ENCODE measurements at places on chromosomes 11 and 22.

DNA sequence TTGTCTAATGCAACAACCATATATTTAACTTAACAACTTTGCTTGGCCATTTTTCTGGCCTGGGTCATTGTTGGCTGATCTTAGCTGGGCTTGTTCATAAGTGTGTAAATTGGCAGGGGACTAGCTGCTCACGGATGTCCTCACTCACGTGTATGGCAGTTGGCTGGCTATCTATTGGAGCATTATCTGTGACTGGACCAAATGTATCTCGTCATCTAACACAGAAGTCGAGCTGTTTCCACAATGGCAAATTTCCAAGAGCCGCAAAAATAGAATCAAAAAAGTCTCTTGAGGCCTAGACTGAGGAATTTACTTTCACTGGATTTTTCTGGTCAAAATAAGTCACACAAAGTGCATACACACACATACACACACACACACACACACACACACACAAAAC is 893.3 kb downstream of the FAM181B start:
- no peak for DNase-seq

DNA sequence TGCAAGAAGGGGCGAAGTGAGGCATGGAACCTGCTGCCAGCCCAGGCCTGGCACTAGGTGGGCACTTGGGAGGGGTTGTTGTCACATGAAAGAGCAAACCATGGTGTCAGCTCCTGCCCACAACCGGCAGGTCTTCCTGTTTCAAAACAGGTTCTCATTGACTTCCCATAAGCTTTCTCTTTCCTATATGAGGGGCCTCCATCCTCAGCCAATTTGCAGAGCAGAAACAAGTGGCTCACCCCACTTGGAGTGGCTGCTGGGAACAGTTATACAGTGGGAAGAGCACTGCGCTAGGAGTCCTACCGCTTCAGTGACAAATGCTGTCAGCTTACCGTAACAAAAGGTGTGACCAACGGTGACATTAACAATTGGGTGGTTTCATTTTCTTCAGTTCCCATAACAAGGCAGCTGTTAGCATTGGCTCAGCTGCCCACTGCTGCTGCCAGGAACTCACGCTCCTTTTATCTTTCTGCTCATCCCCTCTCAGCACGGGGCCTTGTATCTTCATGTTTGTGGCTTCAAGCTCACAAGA is 10.2 kb upstream of the SSTR3 start:
- DNase-seq, result no peak

DNA sequence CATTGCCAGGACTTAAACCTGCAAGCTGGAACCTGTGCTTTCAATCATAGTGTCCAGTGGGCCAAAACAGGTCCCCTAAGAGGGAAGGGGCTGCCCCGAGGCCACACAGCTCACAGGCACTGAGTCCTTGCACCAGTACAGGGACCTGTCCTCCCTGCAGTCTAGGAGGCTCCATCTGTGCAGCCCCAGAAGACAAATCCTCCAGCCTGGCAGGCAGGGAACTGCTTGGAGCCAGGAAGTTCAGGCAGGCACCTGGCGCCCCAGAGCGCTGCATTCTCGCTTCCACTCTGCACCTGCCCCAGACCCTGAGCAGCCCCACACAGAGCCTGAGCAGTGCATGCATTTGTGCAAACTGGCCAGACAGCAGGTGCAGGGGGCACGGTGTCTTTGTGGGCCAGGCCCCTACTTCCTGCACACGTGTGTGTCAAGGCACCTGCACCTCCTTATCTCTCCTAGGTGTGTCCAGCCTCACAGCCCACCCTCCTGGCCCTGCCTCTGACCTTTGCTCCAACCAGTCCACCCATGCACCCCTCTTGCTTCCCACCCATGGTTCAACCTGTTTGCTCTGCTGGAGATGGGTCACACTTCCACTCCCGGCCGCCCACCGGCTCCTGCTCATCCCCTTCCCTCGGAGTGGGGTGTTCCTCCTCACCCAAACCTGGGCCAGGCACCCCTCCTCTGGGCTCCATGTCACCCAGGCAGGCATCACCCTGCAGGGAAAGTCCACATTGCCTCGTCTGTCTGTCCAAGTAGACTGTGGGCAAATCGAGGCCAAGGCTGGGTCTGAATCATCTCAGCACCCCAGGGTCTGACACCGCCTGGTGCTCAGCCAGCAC is 19.0 kb downstream of the LINC01488 start:
- DNase-seq, result no peak

- no peak for DNase-seq
Measured at GRCh38 chr22:39618996-39619530, 48.5 kb downstream of the CACNA1I start.

GRCh38 chr11:105490333-105490732 is 119.5 kb upstream of the GRIA4 start:
- no peak for DNase-seq

DNA sequence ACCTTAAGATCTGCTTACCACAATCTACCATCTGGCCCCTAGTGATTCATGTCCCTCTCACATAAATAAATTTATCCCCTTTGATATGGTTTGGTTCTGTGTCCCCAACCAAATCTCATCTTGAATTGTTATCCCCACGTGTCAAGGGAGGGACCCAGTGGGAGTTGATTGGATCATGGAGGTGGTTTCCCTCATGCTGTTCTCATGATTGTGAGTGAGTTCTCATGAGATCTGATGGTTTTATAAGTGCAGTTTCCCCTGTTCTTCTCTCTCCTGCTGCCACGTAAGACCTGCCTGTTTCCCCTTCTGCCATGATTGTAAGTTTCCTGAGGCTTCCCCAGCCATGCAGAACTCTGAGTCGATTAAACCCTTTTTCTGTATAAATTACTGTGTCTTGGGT is 37.2 kb downstream of the OR2AG2 start:
- no peak for DNase-seq

DNA sequence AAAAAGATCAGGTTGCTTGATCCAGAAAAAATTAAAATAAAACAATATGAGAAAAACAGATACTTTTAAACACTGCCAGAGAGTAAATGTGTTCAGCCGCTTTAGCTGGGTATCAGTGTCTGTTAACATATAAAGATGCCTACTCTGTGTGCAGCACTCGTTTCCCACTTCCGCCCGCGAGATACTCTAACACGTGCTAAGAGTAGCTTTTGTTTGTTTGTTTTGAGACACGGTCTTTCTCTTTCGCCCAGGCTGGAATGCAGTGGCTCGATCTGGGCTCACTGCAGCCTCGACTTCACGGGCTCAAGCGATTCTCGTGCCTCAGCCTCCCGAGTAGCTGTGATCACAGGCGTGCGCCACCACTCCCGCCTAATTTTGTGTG is 531 bp upstream of the MEN1 start:
- no peak for DNase-seq

DNA sequence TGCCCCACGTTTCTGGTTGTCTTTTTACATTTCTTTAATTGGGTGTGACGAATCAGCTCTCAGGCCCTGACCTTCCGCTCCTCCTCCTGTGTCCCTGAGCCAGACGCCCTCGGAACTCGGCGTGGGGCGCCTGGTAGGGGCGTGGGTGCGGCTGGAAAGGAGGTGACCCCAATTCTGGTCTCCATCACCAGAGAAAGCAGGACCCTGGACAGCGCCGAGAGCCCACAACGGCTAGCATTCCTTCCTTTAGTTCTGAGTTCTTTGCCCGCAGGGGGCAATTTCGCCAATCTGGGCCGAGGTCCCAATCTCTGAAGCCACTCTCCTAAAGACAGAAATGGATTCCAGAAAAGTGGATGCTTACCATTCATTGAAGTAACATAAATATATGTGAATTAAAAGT is 11.7 kb upstream of the RBMXL2 start:
- DNase-seq, result peak; percentile 20

- no peak for DNase-seq
Measured at GRCh38 chr11:117691516-117691915, 105.5 kb downstream of the DSCAML1 start.

- no peak for DNase-seq
Measured at GRCh38 chr11:33630936-33631748, 69.5 kb downstream of the C11orf91 start.

- no peak for DNase-seq
Measured at GRCh38 chr11:120689596-120690275, 178.2 kb downstream of the GRIK4 start.

DNA sequence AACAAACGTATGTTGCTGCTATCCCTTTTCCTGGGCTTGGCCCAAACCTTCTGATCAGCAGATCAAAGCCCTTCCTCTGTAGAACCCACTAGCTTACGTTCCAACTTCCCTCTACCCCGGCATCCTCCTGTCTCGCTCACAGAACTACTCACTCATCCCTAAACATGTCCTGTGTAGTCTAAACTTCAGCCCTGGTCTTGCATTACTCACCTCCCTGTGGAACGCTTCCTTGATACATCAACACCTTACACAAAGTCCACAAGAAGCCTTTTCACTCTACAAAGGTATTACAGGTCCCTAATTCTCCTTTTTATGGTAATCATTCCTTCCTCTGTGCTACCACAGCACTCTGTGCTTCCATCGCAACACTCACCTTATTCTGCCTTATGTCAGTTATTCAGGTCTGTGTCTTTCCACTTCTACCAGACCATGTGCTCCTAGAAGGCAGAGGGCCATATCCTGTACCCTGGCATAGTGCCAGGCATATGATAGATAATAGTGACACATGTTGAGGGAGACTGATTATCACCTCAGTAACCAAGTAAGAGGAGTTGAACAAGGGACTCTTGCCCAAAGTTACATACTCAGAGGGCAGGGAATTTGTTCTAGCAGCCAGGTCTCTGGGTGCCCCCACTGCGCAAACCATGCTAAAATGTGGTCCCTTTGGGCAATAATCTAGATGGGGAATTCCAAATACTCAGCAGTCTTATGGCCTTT is 41.6 kb downstream of the USP35 start:
- no peak for DNase-seq

DNA sequence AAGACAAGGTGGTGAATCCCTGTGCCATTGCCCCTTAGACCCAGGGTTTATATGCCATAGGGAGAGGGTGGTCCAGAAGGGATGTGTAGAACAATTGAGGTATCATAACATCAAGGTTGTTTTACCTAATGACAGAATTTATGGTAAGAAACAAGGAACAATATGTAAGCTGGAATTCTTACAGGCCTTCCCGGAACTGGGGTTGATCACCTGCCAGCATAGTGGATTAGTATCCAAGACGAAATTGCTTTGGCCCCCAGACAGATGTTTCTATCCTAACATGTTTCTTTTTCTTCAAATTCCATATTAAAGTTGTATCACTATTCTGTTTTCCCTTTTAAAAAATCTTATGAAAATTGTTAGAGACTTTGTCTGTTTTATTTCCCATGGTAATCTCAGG is 343.8 kb upstream of the ANO3 start:
- no peak for DNase-seq

DNA sequence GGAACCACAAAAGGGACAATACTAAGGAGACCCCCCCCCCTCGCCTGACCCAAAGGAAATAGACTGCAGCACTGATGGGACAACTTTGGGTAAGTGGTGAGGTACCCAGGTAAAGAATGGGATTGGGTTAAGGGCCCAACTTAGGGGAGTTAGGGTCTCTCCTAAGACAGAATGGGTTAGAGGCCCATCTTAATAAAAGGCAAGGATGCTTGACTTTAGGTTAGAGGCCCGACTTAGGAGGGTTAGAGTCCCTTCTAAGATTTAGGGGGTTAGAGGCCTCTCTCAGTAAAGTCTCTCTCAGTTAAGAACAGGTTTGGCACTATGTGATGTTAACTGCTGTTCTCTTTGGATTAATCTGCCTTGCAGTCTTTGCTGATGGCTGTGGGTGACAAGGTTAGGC is 41.0 kb upstream of the DBX1 start:
- DNase-seq, result no peak

GRCh38 chr11:60394666-60395380 is 1.4 kb upstream of the MS4A14 start:
- DNase-seq, result no peak
